ENCODE measurements at places on chromosomes 16 and 17. TPM values are rescaled to one million over a fixed set of nuclear protein-coding genes. Genes with fewer than 3 reads are reported as not detected.

The RGS11 gene
- 2.4 TPM for total RNA-seq

The AGRP gene
- not detected for total RNA-seq

The EXOC3L1 gene
- total RNA-seq, result not detected

The IRF8 gene
- total RNA-seq, result 2.0 TPM

The CTCF gene
- total RNA-seq, result 69.8 TPM

The ARL5C gene
- total RNA-seq, result not detected

The TP53TG3C gene
- not detected for total RNA-seq

The PIRT gene
- not detected for total RNA-seq

The SLC16A11 gene
- total RNA-seq, result 1.4 TPM

The CCL5 gene
- not detected for total RNA-seq
